ENCODE measurements at places on chromosomes 16 and 17.

DNA sequence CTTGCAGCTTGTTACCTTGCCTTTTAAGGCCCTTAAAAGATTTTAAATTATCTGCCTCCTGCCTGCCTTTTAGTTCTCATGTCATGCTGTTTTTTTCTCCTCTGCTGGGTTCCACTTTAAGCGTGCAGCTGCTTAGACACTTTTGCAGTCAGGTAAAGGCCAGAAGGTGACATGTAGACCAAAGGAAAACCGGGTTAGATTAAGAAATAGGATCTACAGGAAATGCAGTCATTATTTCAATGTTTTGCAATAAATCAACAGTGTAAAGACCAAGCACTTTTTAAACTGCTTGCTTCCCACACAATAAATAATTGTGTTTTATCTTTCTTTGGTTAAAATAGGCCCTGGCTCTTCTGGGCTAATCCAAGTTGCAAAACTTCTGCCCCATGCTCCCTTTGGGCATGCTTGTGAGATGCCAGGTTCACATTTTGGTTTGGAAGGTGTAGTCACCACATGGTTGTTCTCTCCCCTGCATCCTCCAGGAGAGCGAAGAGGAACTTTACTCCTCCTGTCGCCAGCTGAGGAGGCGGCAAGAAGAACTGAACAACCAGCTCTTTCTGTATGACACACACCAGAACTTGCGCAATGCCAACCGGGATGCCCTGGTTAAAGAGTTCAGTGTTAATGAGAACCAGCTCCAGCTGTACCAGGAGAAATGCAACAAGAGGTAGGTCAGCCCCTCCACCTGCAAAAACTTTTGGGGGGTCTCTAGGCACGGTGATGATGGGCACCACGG is 54.9 kb downstream of the SDR42E1 start:
- peak; percentile 46 for DNase-seq

GRCh38 chr17:17408236-17408794 is 68.5 kb upstream of the MED9 start:
- DNase-seq, result no peak

DNA sequence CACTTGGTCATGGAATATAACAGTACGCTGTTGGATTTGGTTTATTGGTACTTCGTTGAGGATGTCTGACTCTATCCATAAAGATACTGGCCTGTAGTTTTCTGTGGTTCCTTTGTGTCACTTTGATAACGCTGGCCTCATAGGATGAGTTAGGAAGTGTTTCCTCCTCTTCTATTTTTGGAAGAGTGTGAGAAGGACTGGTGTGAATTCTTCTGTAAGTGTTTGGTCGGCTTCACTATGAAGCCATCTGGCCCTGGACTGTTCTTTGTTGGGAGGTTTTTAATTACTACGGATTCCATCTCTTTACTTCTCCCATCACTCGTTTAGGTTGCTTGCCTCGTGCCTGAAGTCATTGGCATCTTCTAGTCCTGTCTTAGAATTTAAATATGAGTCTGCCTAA is 117.3 kb downstream of the OR1D5 start:
- DNase-seq, result no peak

GRCh38 chr16:78362524-78363135 is 263.2 kb downstream of the WWOX start:
- no peak for DNase-seq

- DNase-seq, result no peak
Observed at GRCh38 chr17:983921-984320, 4.3 kb upstream of the NXN start.

- DNase-seq, result peak; percentile 76
Observed at GRCh38 chr17:7023576-7024401, 939 bp downstream of the BCL6B start.

DNA sequence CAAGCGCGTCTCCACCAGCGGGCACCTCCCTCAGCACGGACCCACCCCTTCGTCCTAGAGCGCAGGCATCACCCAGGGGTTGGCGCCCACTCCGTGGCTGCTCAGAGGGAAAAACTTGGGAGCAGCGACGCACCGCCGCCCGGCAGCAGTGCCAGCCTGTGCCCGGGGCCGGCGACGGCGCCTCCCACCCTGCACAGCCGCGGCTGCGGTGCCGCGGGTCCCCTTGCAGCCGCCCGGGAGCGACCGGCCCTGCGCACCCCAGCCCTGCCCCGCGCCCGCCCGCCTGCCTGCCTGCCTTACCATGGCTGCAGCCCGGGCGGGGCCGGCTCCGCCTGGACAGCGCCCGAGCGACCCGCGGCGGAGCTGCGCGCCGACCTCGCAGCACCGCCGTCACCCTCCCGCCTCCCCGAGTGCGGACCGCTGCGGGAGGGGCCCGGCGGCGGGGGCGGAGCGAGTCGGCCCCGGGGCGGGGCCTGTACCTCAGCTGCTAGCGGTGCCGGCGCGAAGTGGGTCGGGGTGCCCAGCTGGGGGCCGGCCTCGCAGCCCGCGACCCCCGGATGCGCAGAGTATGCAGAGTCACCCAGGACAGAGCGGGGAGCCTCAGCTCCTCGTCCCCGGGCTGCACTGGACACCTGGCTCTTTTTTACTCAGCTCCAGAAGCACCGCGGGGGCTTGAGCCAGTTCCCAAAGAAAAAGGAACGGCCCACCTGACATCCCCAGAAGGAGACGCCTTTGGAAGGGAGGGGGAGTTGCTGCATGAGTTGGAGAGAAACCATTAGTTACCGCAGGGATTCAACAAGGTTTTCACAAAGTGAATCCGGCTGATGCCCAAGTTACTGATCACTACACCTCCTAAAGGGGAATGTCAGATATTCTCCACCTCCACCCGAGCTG is 17.5 kb upstream of the MTMR4 start:
- DNase-seq, result no peak

GRCh38 chr16:11674818-11675560 is 6.7 kb downstream of the SNN start:
- no peak for DNase-seq

DNA sequence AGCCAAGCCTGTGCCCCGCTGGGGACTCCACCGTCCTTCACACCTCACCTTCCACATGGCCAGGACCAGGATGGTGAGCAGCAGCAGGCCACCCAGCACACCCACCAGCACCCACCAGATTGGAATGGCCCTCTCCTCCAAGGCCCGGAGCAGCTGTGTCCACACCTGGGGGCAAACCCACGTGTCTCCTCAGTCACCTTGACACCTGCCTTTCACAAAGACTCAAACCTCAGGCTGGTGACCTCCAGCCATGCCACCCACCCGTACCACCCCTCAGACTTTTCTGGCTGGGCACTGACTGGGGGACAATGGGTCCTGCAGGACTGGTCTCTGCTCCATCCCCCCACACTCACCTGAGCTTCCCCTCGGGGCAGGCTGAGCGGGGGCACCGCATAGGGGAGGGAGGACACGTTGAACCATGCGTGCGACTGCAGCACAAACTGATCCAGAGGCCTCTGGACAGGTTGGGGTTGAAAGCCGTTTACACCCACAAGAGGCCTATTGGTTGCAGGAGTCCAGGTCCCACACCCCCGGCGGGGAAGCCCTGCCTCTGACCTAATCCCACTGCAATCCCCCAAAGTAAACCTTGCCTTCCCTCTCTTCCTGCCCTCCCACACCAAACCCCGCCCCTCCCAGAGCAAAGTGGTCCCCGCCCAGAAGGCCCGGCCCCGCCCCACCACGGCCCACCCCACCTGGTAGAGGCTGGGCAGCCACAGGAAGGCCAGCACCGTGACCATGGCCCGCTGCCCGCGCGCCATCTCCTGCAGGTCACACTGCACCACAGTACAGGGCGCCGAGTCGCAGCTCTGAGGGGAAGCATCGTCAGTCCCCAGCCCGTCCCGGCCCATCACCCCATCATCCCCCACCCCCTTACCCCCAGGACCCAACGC is 10.9 kb upstream of the FAM171A2 start:
- peak; percentile 25 for DNase-seq

DNA sequence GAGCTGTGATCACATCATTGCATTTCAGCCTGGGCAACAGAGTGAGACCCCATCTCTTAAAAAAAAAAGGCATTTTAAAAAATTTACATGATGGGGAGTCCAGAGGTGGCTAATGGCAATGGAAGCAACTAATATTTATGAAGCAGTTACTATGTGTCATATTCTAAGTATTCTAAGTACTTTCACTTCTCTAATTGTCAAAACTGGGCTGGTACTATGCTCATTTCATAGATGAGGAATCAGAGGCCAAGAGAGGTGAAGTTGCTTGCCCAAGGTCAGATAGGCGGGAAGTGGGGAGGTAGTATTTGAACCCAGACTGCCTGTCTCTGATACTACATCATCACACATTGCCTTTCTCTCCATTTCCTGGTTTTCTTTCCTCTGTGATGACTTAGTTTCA is 50.7 kb downstream of the SLC5A11 start:
- DNase-seq, result no peak

DNA sequence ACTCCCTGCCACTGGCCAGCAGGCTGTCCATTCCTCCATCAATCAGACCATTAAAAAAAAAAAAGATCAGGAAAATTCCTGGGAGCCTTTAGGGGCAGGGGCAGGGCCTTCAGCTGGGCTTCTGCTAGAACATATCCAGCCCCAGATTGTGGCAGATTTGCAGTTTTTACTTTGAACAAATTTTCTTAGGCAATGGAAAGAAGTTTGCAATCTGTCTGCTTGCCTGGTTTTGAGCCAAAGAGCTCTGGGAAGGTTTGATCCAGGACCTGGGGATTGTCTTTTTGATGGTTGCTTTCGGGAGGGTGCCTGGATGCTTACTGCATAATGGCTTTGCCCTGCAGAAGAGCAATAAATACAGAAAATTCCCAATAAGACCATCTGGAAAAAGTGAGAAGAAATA is 145.9 kb downstream of the SHISA9 start:
- DNase-seq, result no peak

- DNase-seq, result no peak
Observed at GRCh38 chr16:77897129-77897437, 108.7 kb downstream of the VAT1L start.

DNA sequence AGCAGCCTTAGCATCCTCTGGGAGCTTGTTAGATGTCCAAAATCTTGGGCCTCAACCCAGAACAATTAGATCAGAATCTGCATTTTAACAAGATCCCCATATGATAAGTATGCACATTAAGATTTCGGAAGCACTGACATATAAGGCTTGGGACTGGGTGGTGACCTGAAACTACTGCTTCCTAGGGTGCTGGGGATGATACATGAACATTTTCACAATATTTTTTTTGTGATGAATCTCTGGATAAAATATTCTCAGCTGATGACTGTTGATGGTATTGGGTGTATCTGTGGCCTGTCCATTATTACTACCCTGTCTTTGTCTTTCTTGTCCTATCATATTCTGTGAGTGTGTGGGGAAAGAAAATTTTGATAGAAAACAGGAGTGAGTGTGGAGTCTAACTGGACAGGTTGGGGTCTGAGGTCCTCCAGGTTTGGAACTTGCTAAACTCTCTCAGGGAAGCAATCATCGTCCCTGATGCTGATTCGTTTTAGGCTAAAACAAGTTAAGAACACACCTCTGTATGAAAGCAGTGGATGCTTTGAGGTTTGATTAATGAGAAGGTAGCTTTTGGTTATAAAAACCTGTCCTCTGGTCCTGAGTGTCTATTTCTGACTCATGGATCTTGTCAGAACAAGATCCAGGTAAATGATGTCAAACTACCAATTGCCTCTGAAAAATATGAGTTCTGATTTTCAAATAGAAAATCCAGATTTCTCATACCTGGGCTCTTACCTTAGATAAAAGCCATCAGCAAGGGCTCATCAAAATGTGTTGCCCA is 23.2 kb downstream of the KRT23 start:
- no peak for DNase-seq

DNA sequence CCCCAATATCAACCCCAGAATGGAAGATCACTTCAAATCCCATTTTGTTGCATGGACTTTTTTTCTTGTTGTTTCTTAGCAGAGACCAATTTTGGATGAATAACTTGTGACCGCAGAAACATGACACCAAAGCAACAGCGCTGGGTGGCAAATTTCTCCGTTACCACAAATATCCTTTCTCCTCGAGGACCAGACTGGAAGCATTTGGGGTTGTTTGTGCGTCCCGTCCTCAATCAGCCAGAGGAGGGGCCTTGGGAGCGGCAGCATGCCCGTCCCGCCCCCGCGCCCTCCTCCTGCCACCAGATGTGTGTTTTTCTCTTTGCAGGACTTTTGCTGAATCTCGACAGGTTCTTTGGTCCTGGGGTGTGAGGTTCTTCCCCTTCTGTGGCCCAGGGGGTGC is 282.5 kb upstream of the FOXF1 start:
- DNase-seq, result no peak

- no peak for DNase-seq
Observed at GRCh38 chr17:4501295-4501949, 2.7 kb downstream of the SPNS2 start.

DNA sequence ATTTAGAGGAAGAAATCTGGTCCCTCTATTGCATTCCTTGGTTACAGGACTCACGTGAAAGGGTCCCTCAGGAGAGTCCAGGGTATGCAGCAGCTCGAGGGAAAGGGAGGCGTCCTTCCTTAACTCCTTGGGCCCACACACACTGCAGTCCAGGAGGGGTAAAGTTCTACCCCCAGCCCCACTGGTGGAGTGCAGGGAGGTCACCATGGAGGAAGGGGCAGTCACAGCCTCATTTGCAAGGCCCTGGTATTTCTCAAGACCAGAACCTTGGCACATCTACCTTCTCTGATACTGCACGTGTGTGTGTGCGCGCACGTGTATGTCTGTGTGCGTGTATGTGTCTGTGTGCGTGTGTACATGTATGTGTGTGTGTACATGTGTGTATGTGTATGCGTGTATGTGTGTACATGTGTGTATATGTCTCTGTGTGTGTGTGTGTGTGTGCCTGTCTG is 11.1 kb downstream of the HIC1 start:
- no peak for DNase-seq

DNA sequence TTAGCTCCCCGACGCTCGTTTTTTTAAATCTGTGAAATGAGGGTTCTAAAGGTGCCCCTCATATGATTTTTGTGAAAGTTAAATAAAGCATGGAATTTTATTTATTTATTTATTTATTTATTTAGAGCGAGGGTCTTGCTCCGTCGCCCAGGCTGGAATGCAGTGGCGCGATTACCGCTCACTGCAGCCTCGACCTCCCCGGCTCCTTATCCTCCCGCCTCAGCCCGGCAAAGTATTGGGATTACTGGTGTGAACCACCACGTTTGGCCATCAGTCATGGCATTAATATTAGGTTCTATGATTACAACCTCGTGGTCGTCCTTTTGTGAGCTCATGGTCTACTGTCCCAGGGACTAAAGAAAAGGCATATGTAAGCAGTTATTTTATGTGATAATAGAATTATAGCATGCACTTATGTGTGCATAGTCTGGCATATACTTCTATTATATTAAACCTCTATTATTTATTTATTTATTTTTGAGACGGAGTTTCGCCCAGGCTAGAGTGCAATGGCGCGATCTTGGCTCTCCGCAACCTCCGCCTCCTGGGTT is 557 bp upstream of the LUC7L start:
- DNase-seq, result no peak

- DNase-seq, result peak; percentile 92
Observed at GRCh38 chr17:49508061-49508865, 13.2 kb downstream of the NGFR start.

Data from NCI-H226 (cell line).